ENCODE measurements at places on chromosomes 7 and 10. TPM values are rescaled to one million over a fixed set of nuclear protein-coding genes. Genes with fewer than 3 reads are reported as not detected.

FRAT2 gene
- total RNA-seq, result 6.2 TPM

KCNIP2 gene
- 2.0 TPM for total RNA-seq

TCTN3 gene
- total RNA-seq, result 38.9 TPM

KEL gene
- total RNA-seq, result not detected

WEE2 gene
- total RNA-seq, result not detected

PITX3 gene
- under 0.01 TPM for total RNA-seq

RAB19 gene
- total RNA-seq, result not detected

TCF7L2 gene
- total RNA-seq, result 1.2 TPM

PPP1R17 gene
- total RNA-seq, result not detected

H2BK1 gene
- total RNA-seq, result not detected

MCU gene
- 35.0 TPM for total RNA-seq

RPEL1 gene
- total RNA-seq, result 0.19 TPM

FEZF1 gene
- not detected for total RNA-seq

ERV3-1 gene
- 22.3 TPM for total RNA-seq

CAMK1D gene
- 2.8 TPM for total RNA-seq

CYREN gene
- total RNA-seq, result 40.5 TPM

TAS2R41 gene
- not detected for total RNA-seq

ADCY1 gene
- total RNA-seq, result 0.56 TPM

MYO3A gene
- total RNA-seq, result not detected

ADRA2A gene
- total RNA-seq, result under 0.01 TPM

GIMAP8 gene
- total RNA-seq, result 0.28 TPM

TES gene
- total RNA-seq, result 102 TPM

HEPACAM2 gene
- total RNA-seq, result 0.28 TPM

ANKRD61 gene
- total RNA-seq, result under 0.01 TPM

AKR1C8 gene
- total RNA-seq, result not detected

CYP2C9 gene
- total RNA-seq, result not detected

PHKG1 gene
- 1.4 TPM for total RNA-seq

C7orf33 gene
- total RNA-seq, result not detected

KAZALD1 gene
- 22.4 TPM for total RNA-seq

WDR37 gene
- total RNA-seq, result 10.4 TPM

AKR1D1 gene
- total RNA-seq, result not detected

ASIC3 gene
- total RNA-seq, result under 0.01 TPM

CYP26C1 gene
- under 0.01 TPM for total RNA-seq

CUZD1 gene
- total RNA-seq, result 0.28 TPM

WNT8B gene
- not detected for total RNA-seq

LRMDA gene
- total RNA-seq, result 0.38 TPM

LLCFC1 gene
- total RNA-seq, result not detected

Measured in regular cardiac myocyte (primary cell).